Activated CD8-positive, alpha-beta memory T cell treated with anti-CD3 and anti-CD28 coated beads, Interleukin-2, amount 10 ng/mL, durations not matched to agents 7 days and 5 days (primary cell): ENCODE measurements at places on chromosomes 16 and 17. TPM values are rescaled to one million over a fixed set of nuclear protein-coding genes. Genes with fewer than 3 reads are reported as not detected.

KRT9 gene
- total RNA-seq: not detected

MAPT gene
- 0.15 TPM for total RNA-seq

DNA sequence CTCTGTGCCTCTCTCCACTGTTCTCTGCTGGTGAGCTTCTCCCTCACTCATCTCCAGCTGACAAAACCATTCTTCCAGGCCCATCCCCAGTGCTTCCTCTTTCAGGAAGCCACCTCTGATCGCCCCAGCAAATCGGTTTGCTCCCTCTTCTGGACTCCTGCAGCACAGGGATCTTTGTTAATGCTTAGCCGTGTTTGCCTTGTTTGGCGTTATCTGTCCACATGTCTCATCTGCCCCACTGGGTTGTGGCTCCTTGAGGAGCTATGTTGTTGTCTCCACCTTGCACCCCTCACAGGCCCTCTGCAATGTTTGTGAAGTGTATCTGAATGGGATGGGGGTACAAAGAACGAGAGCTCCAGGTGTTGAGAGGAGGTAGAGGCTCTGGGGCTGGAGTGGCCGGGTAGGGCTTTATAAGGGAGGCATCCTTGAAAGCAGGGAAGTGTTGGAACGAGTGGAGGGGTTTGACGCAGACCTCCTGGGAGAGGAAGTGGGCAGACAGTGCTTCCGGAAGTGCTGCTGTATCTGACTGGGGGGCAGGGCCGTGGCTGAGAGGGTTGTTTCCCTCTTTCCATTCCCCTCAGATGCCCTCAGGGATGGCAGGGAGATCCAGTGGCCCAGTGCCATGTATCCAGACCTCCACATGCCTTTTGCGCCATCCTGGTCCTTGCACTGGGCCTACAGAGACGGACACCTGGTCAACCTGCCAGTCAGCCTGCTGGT, 27.8 kb downstream of the CASKIN2 start:
- DNase-seq: peak; percentile 84
- H3K36me3 ChIP-seq: peaks cover 3% of the 10 kb centered on the region
- H3K27me3 ChIP-seq: no peaks in the 10 kb centered on the region
- H3K4me1 ChIP-seq: peaks cover 23% of the 10 kb centered on the region
- H3K27ac ChIP-seq: peak overlapping the region; percentile 95

DNA sequence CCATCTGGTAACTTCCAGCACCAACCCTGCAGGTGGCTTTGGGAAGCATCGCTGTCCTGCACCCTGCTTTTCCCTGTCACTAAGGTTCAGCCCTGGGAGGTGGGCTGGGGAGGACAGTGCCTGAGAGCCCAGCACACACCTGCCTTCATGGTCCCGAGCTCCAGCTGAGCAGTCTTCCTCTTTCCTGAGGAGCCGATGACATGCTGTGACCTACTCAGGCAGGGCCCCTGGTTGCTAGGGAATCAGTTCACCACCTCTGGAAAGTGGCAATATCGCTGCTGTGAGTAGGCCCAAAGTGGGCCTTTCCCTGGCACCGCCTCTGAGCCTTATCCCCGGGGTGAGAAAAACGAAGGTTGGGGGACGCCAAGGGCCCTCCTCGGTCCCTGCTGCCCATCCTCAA, 17.9 kb downstream of the ST3GAL2 start:
- no peaks in the 10 kb centered on the region for H3K27me3 ChIP-seq
- H3K4me1 ChIP-seq: peaks cover 31% of the 10 kb centered on the region

DNA sequence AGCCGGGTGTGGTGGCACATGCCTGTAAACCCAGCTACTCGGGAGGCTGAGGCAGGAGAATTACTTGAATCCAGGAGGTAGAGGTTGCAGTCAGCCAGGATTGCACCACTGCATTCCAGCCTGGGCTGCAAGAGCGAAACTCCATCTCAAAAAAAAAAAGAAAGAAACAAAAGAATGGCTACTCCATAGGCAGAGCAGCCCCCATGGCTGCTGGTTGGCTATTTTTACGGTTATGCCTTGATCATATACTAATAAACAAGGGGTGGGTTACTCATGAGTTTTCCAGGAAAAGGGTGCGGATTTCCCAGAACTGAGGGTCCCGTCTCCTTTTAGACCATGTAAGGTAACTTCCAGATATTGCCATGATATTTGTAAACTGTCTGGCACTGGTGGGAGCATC, 76.2 kb upstream of the TMEM97 start:
- peaks cover 25% of the 10 kb centered on the region for H3K27me3 ChIP-seq
- DNase-seq: no peak
- H3K4me3 ChIP-seq: no peak overlapping the region
- no peaks in the 10 kb centered on the region for H3K36me3 ChIP-seq
- H3K27ac ChIP-seq: no peak overlapping the region

DNA sequence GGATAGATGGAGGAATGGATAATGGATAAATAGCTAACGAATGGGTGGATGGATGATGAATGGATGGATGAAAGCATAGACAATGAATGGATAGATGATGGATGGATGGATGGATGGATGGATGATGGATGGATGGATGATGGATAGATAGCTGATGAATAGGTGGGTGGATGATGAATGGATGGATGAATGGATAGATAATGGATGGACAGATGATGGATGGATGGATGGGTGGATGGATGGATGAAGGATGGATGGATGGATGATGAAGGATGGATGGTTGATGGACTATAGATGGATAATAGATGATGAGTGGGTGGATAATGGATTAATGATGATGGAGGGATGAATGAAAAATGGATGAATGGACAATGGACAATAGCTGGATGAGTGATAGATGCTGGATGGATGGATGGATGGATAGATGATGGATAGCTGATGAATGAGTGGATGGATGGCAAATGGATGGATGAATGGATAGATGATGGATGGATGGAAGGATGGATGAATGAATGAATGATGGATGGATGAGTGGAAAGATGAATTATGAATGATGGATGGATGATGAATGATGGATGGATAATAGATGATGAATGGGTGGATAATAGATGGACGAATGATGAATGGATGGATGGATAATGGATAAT, 239.8 kb downstream of the KATNIP start:
- H3K27ac ChIP-seq: no peak overlapping the region
- H3K4me1 ChIP-seq: no peaks in the 10 kb centered on the region
- H3K4me3 ChIP-seq: no peak overlapping the region
- DNase-seq: no peak
- H3K27me3 ChIP-seq: no peaks in the 10 kb centered on the region
- no peaks in the 10 kb centered on the region for H3K36me3 ChIP-seq

EPOP gene
- 20.1 TPM for total RNA-seq

DNA sequence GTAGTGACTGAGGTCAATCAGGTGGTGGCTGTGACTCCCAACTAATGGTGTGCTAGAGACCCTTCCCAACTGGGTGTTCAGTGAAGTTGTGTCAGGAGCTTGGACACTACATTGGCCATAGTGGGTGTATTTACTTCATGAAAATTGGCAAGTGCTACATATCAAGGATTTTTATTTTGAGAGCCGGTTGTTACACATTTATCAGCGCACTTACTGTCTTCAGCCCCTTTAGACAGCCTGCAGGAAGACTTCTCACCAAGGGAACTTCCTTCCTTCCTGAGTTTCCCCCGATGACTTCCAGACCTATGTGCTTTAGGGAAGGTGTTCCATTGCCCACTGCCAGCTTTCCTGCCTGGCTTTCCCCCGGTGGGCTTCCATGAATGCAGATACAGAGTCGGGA, 261.2 kb downstream of the CBLN1 start:
- no peak overlapping the region for H3K4me3 ChIP-seq
- H3K4me1 ChIP-seq: no peaks in the 10 kb centered on the region
- DNase-seq: no peak

OSGIN1 gene
- 0.21 TPM for total RNA-seq

TACO1 gene
- 27.8 TPM for total RNA-seq
